Fibroblast of upper back skin (primary cell): ENCODE measurements at places on chromosomes 5 and 9.

DNA sequence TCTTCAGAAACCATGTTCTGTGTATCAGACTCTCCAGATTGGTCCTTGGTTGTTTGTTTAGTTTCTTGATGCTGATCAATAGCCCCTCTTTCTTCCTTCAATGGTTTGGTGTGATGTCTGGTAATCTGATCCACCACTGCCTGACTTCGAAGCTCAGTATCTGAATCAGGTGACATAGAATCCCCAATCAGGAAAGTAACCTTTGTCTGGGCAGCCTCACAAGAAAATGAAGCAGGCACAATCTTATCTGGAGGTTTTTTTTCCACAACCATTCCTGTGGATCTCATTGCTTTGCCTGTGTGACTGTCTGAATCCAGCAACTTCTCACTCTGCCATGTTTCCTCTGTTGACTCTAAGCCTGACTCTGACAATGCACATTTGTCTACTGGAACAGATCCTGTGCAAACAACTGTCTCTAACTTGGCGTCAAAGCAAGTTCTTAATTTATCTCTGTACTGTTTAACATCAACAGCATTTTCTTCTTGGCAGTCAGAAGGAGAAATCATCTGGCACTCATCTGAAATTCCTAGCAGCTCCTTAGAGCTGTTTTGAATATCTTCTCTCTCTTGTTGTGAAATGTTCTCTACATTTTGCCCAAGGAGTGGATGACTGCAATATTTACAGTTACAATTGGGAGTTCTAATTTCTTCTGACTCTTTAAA, 37.1 kb upstream of the RAPGEF6 start:
- DNase-seq: peak; percentile 84

DNA sequence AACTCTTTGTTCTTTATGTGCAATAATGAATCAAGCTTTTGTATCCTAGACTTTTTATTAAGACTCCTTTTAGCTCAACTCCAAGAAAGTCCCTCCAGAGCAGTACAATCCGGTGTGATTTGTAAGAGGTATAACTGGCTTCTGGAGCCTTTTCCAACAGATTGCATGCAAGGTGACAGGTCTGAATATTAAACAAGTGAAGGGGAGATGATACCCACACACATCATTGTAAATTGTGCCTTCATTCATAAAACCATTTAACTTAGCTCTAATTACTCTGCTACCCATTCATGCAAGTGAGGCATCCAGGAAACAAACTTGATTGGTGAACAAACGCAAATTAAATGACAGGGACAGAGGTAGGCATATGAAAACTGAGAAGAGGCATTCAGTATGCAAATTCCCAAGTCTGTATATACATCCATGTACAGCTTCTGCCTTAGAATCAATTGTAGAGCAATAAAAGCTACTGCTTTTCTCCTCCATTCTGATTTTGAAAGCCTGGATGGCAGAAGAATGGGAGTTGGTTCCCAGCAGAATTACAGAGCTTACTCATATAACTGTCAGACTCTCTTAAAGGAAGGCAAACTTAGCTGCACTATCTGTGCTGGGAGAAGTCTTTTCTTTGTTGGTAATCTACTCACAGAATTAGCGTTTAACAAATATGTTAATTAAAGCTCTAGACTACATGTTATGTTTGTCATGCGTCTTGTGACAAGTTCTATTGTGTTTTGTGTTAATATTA, 261.0 kb upstream of the CDH6 start:
- no peak for DNase-seq

DNA sequence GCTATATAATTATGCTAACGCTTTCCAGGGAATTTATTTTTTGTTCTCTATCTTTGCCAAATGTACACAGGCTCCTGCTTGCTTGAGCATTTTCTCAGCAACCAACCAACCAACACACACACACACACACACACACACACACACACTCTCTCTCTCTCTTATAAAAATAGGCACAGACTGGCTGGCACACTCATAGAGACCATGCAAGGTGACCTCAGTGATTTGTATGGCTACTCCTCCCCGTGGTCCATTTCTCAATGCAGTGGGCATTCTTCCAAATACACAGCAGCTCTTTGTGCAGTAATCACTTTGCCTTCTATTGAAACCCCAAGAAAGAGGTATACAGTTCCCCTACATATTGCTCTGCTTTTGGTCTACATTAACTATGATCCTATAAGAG, 416.0 kb downstream of the MAN2A1 start:
- peak; percentile 40 for DNase-seq

- DNase-seq: no peak
Measured at GRCh38 chr9:5485378-5486085, 24.8 kb upstream of the PDCD1LG2 start.

GRCh38 chr5:99133921-99134320, 205.1 kb upstream of the CHD1 start:
- DNase-seq: no peak

DNA sequence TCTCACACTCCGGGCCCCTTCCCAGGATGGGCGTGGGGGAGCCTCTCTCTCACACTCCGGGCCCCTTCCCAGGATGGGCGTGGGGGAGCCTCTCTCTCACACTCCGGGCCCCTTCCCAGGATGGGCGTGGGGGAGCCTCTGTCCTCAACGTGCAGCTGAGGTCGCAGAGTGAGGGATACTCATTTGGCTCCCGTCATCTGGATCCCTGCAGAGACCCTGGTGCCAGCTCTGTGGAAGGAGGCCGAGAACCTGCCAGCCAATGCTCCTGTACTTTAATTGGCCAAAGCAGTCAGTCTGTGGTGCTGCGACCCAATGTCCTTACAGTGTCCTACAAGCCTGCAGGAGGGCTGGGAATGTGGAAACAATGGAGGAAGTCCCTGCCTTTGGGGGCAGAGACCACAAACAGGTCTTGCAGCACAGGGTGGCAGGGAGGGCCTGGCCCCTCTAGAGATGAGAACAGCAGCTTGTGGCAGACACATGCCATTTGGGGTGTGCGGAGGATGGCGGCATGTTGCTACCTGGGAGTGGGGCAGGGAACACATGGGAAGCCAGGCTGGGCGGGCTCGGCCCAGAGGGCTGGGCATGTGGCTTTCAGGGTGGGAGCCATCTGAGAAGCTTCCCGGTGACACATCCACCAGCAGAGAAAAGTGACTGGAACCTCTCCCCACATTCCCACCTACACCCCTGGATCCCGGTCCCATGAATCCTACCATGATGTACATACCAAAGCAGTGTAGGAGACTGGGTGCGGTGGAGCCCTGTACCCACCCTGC, 13.6 kb upstream of the MRNIP start:
- DNase-seq: no peak

GRCh38 chr9:23537192-23538066, 288.6 kb downstream of the ELAVL2 start:
- no peak for DNase-seq

DNA sequence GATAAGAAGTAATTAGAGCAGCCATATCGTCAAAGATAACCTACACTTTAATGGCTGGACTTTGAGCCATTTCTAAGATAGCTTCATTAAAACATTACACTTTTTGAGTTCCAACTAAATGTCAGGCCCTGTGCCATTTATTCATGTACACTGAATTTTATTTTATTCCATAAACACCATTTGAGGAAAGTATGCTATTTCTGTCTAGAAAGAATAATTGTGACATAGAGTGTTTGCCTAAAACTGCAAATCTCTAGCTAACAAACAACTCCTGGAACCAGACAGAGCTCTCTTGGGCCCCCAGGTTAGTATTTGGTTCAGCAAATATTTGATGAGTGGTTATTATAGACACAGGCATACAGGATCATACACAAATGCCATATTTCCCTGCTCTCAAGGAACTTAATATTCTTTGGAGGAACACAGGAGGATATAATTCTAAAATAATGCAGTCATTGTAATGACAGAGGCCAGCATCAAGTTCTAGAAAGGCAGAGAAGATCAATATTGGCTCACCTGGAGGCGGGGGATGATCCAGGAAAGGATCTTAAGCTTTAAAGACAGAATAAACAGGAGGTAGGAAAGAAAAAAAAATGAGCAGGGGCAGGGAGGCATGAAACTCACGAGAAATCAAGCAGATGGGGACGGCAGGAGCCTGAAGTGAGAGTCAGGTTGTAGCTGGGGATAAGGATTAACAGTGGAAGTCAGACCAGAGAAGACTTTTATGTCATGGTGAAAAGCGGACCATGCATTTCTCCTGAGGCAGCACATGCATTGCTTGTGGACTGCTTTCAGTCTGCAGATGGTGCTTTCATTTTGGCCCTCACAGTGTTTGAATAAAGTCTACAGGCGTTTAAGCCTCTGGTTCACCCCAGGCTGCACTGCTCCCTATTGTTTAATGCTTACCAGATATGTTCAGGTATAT, 127.7 kb downstream of the GCNT1 start:
- no peak for DNase-seq

GRCh38 chr9:92864152-92864551, 13.7 kb downstream of the ZNF484 start:
- no peak for DNase-seq

GRCh38 chr5:111271885-111272284, 47.7 kb downstream of the CAMK4 start:
- DNase-seq: peak; percentile 2

GRCh38 chr9:114220061-114220541, 64.8 kb downstream of the COL27A1 start:
- DNase-seq: no peak

GRCh38 chr9:128244837-128245231, 31.0 kb downstream of the GOLGA2 start:
- DNase-seq: peak; percentile 96

- DNase-seq: peak; percentile 79
Measured at GRCh38 chr5:175195698-175196656, 248.0 kb downstream of the DRD1 start.

- no peak for DNase-seq
Measured at GRCh38 chr9:29449306-29449705, 1876.0 kb upstream of the C9orf72 start.

GRCh38 chr5:3385991-3386519, 209.6 kb upstream of the IRX1 start:
- no peak for DNase-seq

DNA sequence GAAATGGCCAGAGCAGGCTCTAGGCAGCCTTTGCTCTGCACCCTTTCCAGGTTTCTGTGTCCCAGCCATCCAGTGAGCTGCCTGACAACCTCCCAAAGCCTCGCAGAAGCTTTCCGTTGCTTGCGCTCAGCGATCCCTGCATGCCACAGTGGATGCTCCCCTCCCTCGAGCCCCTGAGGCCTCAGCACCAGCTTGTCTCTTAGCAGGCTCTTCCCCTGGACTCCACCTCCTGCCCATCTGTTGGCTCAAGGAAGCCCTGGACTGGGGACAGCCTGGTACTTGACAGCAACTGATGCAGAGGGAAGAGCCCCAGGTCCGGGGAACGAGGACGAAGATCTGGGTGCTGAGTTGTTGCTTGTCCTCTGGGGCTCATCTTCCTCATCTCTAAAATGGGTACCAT, 23.2 kb downstream of the TSPAN17 start:
- no peak for DNase-seq

DNA sequence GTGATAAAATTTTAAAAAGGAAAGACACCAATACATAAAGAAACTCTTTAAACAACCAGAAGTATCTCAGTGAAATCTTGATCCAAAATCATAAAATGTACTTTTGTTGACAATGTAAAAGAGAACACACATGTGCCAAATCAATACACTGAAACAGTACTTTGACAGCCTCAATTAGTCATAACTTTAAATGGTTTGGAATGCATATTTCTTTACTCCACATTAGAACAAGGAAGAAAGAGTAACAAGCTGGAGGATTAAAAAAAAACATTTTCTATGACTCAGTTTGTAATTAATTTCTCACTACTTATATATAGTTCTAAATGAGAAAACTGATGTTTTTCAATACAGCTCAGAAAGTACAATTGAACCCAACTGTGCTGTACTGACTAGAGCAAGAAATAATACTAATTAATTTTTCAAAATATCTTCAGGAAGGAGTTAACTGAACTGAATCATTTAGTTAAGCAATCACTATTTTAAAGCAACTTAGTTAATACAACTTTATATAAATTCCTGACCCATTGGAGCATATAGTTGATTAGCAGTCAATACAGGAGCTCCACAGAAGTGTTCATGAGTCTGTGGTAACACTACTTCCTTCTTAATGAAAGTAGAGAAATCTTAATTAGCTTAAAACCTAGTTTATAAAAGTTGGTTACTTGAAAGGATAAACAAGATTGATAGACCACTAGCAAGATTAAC, 101.0 kb downstream of the NR3C1 start:
- DNase-seq: peak; percentile 56

DNA sequence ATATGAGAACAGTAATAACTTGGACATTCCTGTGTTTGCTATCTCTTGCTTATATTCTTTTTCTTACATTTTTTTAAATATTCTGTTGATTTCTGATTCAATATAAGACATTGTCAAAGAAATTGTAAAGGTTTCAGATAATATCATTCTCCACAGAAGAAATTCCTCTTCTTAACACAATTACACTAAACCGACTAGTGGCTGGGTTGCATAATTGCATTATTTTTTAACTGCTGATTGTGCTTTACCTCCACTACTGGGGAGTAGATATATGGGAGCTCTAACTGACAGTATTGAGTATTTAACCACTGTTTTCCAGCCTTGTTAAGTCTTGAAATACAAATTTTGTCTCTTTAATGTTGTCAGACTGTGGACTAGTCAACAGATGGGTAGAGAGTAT, 723.8 kb upstream of the EDIL3 start:
- DNase-seq: no peak

DNA sequence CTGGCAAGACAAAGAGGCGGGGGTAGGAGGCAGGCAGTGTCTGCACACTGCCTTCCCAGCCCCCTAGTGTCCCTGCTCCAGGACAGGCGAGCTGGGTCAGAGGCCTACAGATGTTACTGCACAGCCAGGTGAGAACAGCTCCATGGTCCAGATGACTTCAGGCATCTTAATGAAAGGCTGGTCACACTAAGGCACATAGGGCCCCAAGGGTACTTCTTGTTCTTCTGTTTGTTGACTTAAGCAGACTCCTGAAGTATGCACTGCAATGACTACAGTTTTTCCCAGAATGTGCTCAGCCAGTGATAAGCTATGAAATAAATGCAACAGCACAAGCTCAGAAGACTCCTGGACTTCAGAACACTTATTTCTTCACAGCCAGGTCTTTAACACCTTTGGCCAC, 27.4 kb downstream of the ATPSCKMT start:
- DNase-seq: no peak

DNA sequence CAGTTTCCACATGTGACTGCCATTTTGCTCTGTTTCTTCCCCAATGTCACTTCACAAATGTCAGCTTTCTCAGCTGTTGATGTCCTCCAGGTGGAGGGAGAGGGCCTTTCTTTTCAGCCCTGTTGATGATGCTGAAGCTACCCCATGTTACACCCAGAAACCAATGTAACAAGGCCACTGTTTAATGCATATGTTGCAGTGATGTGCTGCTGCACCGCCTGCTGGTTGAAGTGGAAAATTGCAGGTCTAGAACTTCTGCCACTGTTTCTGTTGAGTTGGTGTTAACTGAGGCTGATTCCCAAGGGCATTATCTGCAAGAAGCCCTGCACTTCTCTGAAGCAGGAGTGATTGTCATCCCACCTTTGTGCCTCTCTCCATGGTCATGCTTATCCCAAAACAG, 428.4 kb downstream of the KDM4C start:
- DNase-seq: peak; percentile 12
